ENCODE measurements at places on chromosomes 16 and 17.
A peak's percentile ranks its signal among the peaks of the same experiment; 100 is the strongest.

GRCh38 chr16:54932737-54933254, 2.1 kb downstream of the IRX5 start:
- no peak for DNase-seq

DNA sequence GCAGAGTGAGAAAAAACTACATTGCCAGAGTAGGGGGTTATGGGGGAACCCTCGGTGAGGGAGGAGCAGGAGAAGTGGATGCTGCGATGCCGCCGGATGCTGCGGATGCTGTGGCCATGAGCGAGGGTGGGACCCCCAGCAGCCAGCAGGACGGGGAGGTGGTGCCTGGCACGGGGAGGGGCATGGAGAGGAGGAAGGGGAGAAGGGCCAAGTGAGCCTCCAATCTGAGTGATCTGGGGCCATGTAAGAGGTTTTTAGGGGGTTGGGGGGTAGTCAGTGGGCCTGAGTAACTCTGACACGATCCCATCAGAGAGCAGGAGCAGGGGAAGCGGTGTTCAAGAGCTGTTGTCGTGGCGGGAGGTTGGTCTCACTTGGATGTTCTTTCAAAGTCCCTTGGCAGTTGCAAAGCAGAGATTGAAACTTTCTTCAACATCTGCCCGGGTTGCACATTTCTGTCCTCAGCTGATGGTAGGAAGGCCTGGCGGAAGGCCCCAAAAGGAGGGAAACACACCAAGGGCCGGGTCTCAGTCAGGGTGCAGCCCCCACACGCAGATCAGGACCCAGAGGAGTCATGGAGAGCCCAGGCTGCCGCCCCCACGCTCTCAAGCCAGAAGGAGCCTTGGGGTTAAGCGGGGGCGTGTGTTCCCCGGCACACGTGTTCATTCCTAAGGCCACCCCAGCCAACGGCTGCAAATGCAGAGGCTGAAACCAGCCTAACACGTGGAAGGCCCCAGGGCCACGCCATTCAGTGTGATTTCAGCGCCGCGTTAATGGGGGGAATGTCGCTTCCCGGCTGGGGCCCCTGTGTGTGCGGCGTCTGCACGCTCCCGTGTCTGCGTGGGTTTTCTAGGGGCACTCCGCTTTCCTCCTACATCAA, 81.7 kb downstream of the ZDHHC7 start:
- DNase-seq = no peak

DNA sequence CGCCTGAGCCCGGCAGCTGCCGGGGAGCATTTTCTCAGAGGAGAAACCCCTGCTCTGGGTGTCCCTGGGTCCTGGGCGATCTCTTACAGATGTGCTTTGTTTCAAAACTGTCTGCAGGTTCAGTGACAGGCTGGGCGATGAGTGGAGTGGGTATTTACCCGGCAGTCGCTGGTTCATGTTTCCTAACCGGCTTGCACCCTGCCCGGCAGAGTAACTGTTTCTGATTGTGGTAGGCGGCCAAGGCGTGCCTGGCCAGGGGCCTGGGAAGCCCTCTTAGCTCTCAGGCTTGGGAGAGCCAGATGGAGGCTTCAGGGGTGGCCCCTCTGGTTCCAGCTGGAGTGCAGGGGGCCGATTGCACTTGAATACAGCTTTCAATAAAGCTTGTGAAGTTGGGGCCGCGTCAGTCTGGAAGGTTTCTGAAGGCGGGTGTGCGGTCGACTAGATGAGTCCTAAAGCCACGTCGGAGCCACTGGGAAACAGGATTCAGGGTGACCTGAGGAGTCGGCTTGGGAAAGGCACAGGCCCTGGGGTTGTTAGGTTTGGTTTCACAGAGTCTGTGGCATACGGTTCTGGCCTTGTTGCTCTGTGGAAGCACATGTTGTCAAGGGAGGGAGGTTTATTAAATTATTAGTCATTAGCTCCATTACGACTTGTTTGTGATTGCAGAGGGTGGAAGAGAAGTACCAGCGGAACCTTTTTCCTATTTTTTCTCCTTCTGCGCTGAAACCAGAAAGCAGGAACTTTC, 1.4 kb downstream of the BAIAP2 start:
- DNase-seq = no peak

- DNase-seq = no peak
Measured at GRCh38 chr16:87353613-87354012, 30.0 kb downstream of the FBXO31 start.

GRCh38 chr16:9275377-9275776, 183.9 kb downstream of the HAPSTR1 start:
- no peak for DNase-seq

DNA sequence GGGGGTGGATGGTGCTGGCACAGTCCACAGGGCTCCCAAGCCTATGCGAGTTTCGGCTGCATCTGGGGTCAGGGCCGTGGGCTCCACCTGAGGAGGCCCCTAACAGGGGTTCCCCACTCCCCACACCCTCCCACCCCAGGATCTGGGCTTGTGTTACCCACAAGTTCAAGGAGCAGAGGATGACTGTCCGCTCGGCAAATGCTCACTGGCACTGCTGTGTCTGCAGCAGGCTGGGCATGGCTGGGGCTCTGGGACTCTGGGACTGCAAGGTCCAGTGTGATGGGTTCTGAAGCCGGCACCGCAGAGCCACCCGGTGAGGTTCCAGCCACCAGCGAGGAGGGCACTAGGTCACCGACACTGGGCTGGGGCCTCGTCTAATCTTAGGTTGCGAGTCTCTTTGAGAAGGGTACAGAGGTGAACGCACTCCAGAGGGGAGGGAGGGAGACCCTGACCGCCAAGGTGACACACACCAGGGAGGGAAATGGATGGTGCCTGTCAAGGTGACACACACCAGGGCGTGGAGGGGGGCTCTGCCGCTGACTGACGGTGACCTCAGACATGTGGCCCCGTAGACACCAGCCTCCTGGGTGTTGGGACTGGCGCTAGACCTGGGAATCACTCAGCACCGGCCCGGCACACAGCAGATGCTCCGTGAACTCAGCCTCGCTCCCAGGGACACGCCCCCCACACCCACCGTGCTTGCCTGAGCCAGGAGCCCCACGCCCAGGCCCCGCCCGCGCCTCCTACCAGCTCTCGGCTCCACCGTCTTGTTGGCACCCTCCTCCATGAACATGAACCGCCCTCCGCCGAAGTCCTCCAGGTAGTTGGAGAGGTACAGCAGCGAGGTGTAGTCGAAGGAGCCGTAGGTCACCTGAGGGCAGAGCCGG, 20.5 kb upstream of the HEXD start:
- DNase-seq = no peak

- DNase-seq = no peak
Measured at GRCh38 chr17:41404024-41404671, 6.7 kb upstream of the KRT31 start.

GRCh38 chr17:73227379-73227778, 34.3 kb downstream of the CPSF4L start:
- DNase-seq = no peak

GRCh38 chr17:78316115-78316866, 43.6 kb downstream of the SOCS3 start:
- no peak for DNase-seq

DNA sequence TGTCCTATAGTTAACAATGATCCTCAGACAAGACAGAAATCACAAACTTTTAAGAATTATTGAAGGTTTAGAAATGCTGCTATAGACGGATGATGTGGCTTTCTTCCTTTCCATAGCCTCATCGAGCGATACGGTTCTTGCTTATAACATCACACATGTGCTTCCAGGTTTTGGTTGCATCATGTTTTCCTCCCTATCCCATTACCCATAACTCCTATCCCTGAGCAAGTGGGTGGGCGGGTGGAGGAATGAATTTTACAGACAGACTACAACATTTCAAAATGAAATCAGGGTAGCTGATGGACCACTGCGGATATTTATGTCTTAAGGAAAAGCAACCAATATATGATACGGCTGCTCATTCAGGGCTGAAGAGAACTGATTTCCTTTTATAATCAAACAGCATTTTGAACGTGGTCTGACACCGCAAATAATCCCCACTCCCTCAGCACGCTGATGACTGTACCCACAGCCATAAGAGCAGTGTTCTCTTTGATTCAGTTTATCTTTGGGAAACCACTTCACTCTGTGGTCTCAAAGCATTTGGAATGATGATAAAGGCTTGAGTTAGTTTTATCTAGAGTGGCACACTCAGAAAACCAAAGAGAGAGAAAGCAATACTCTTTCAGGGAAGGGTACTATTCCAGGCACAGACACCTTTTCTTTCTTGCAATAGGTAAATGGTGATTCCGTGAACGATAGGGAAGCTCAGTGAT, 4.6 kb upstream of the AKTIP start:
- DNase-seq = no peak

- no peak for DNase-seq
Measured at GRCh38 chr16:71287911-71288310, 1.3 kb downstream of the CMTR2 start.

- DNase-seq = no peak
Measured at GRCh38 chr16:15492091-15492740, 57.8 kb downstream of the BMERB1 start.

DNA sequence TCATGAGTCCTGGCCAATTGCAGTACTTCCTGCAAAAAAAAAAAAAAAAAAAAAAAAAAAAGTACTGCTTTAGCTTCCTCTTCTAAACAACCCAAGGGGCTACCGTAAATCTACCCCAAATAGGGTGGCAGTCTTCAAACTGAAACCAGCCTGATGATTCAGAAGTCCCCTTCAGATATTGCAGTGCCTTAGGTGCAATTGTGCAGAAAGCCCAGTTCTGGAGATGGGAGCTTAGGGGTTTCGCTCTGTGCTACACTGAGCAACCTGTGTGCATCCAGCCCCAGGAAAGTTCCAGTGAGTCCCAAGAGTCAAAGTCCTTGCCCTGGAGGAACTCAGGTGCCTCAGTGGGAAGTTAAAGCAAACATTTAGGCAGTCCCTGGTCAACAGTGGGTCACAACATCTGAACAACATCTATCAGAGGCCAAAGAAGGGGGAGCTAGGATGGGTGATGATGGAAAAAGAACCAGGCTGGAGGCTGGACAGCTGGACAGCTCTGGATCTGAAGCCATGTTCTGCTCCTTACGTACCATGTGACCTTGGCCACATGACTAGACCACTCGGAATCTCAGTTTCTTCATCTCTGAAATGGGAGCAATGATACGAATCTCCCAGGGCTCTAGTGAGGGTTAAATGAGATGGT, 6.7 kb upstream of the CIITA start:
- DNase-seq = no peak

DNA sequence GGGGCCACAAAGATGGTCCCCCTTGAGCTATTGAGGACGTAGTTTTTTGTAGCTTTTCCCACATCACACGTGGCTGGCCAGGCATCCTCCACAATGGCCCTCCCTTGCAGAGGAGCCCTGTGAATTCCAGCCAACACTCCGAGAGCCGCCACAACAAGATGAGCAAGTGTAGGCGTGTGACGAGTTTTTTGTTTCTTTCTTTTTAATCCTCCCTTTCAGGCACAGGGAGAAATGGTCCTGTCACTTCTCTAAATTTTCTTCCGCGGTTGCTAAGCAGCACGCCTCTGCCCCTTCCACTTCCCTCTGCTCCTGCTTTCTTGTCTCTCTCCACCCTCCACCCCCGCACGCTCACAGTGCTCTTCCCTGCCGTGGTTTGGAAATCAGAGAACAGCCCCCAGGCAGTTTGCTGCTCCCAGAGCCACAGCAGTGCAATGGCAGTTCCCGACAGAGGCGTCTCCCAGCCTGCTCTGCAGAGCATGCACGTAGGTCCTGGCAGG, 68.0 kb upstream of the MRTFB start:
- no peak for DNase-seq

GRCh38 chr16:29807426-29808218, 1.3 kb downstream of the MAZ start:
- peak; percentile 70 for DNase-seq

- no peak for DNase-seq
Measured at GRCh38 chr17:70604854-70605253, 435.5 kb downstream of the KCNJ2 start.

- no peak for DNase-seq
Measured at GRCh38 chr17:11880714-11881113, 116.6 kb downstream of the ZNF18 start.

DNA sequence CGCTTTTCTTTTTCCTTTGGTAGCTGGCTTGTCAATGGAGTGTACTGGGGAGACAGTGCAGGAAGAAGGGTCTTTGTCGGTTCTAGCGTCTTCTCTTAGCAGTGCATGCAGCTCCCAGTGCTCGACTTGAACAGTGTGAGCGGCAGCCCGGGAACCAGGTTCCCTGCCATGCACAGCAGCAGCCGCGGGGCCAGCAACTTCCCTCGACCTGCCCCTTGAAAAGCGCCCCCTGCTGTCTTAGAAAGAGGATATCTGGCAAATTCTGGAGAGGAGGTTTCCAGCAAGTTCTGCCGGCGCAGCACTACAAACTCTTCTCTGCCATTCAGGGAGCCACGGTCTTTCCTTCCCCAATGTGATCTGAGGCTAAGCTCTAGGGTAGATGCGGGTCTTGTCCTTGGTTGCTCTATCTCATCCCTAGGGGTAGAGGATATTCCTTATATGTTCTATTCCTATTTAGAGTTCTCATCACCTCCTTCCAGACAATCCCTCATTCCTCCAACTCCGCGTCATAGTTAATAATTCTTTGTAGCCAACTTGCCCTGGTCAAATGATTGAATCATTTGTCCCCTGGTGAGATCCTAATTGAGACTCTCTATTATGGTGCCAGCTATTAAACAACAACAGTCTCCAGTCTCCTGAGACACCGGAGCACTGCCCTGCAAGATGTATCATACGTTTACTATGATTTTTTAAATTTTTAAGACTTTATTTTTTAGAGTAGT, 451.3 kb downstream of the PMP22 start:
- DNase-seq = no peak

- no peak for DNase-seq
Measured at GRCh38 chr16:29760567-29761279, 14.9 kb upstream of the C16orf54 start.

DNA sequence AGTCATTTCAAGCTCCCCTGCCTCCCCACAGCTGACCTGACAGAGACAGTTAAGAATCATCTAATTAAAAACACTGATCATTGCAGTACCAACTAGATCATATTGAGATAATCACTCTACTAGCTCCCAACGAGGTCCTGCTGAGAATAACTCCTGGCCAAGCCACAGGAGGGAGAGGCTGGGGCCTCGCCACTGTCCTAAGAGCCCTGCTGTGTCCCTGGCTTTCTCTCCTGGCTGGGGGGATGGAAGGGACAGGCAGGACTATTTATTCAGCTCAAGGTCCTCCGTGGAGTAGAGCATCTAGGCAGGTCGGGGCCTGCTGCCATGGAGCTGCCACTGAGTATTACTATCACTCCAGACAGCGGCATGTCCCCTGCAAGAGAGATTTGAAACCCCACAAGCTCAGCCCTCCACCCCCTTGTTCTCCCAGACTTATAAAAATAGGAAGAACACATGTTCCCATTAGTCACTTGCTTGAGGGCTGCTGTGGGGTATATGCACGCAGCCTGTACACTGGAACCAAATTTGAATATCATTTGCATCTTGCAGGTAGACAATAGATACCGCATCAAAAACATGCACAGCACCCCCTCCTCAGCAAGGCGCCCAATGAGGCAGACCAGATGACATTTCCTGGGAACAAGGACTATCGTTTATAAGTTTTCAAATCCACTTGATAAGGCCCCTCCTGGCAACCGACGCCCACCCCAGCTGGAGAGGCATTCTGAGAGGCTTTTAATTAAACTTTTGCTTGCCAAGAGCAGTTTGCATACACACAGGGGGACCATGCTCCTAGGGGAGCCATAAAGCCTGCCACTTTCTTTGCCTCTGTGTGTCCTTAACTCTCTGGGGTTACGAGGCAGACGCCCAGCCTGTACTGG, 385.2 kb upstream of the ZFHX3 start:
- no peak for DNase-seq

GRCh38 chr17:39547713-39548478, 59.8 kb downstream of the NEUROD2 start:
- DNase-seq = peak; percentile 66
